ENCODE measurements at places on chromosomes 12 and 14. TPM values are rescaled to one million over a fixed set of nuclear protein-coding genes. Genes with fewer than 3 reads are reported as not detected.

The KIF26A gene
- total RNA-seq: 3.7 TPM

The CISTR gene
- total RNA-seq: not detected

The PRB2 gene
- total RNA-seq: not detected

The OTX2 gene
- total RNA-seq: not detected

The GDF11 gene
- 11.5 TPM for total RNA-seq

The KLHL33 gene
- total RNA-seq: 0.92 TPM

The GLT8D2 gene
- total RNA-seq: 17.9 TPM

The PPP1R1A gene
- 17.2 TPM for total RNA-seq

The ITGB7 gene
- 5.8 TPM for total RNA-seq

The PLEK2 gene
- total RNA-seq: 10.5 TPM

The SALL2 gene
- total RNA-seq: 8.3 TPM

The KRT2 gene
- total RNA-seq: not detected

The SLC10A1 gene
- total RNA-seq: 0.86 TPM

The RNASE7 gene
- 22.1 TPM for total RNA-seq
